ENCODE measurements at places on chromosomes 12 and 14. TPM values are rescaled to one million over a fixed set of nuclear protein-coding genes. Genes with fewer than 3 reads are reported as not detected.

The KRT74 gene
- total RNA-seq = 0.26 TPM

The TAS2R7 gene
- not detected for total RNA-seq

The SLC38A1 gene
- total RNA-seq = 323 TPM

The KRT2 gene
- total RNA-seq = 0.62 TPM

The GRIP1 gene
- 1.6 TPM for total RNA-seq

The SIX1 gene
- total RNA-seq = not detected

The REM2 gene
- total RNA-seq = 5.7 TPM

The SPRING1 gene
- 23.6 TPM for total RNA-seq

GRCh38 chr12:106915635-106916026 lies 40.1 kb upstream of the TMEM263 start:
- DNase-seq = no peak

GRCh38 chr12:818733-819132 lies 66.4 kb downstream of the WNK1 start:
- no peak for DNase-seq

DNA sequence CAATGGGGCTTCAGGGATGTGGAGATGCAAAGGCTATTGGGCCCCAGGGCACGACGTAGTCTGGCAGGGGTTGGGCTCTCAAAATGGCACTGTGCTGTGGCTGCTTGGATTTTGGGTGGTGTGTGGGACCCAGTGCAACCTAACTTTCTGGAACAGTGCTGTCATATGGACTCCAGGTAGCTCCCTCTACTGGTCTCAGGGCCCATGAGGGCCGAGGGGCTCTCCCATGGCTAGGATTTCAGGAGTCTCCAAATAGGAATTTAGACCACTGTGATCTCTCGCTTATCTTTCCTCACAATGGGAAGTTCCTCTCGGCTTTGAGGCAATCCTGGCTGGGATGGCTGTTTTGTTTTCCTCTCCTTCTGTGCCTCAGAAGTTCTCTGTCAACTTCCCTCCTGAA lies 68.2 kb upstream of the MUCL1 start:
- DNase-seq = no peak

DNA sequence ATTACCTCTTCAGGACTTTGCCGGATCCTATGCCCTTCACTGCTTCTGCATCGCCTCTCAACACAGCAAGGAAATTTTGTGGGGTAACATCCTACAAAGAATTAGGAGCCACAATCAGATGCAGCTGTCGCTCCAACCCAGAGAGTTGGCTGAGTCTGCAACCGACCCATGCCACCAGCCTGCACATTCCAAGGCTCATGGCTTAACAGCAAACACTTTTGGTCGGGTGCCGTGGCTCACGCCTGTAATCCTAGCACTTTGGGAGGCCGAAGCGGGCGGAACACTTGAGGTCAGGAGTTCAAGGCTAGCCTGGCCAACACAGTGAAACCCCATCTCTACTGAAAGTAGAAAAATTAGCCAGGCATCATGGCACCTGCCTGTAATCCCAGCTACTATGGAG lies 32.3 kb downstream of the LGMN start:
- no peak for DNase-seq

DNA sequence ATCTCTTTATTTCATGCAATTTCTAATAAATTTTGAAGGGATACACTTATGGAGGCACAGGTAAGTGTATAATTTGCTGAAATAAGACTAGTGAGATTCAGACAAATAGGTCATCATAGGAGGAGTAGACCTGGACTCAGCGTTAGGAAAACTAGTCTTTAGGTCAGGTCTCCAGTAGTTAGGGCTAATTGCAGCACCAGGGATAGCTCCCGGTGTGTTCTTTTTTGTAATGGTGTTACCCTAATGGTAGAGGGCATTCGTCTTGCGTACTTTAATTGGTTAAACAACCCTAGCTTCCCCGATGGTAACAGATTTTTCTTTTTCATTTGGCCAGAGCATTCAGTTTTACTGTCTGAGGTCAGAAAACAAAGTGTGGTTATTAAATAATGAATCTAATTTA lies 64.9 kb downstream of the ARID2 start:
- no peak for DNase-seq

DNA sequence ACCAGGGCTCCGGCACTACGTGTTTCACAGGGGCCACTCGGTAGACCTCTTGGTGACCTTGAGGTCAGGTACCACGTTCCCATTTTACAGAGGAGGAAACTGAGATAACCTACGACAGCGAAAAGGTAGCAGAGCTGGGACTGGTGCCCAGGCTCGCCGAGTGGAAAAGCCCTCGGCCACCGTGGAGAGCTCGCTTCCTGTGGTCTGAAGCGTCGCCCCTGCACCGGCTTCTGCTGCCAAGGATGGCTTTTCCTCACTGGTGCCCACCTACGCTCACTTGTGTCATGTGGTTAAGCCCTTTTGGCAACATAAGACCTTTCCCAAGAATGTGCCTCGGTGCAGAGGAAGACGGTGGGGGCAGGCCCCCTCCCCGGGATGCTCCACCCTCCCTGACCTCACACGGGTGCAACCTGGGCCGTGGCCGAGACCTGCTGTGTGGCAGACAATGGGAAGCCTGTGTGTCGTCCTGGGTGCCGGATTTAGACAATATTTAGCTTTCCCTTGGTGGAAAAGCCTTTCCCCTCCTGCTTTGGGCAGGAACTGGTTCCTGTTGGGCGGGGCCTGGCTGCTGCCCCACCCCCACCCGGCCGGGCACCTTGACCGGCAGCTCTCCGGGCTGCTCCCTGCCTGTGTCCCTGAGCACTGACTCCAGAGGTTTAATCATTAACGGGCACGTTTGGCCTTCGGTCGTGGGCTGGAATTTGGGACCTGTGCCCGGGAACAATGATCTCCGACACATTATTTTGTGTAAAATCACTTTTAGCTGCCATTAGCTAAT lies 32.4 kb upstream of the PPP1R13B start:
- DNase-seq = no peak

GRCh38 chr14:68705741-68706283 lies 87.1 kb downstream of the ZFP36L1 start:
- peak; percentile 28 for DNase-seq

DNA sequence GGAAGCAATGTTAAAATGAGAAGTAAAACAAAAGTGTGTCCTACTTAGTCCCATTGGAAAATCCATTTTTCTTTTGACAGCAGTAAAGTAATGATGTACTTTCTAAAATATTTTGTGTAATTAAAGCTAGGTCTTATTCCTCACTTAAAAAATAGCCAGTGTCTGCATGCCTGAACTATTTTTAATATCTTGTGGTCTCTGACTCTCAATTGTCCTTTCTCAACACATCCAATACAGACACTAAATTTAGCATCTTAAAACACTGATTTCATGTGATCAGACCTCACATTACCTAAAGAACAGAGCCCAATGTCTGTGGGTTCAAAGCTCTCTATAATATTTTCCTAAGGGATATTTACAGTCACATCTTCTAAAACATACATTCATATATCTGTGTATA lies 108.0 kb downstream of the DERA start:
- no peak for DNase-seq

- no peak for DNase-seq
Measured at GRCh38 chr14:76776428-76777251, 15.4 kb downstream of the VASH1 start.

- DNase-seq = no peak
Measured at GRCh38 chr14:93269341-93270068, 62.4 kb downstream of the UBR7 start.

- no peak for DNase-seq
Measured at GRCh38 chr12:123469978-123470377, 12.0 kb downstream of the SNRNP35 start.

DNA sequence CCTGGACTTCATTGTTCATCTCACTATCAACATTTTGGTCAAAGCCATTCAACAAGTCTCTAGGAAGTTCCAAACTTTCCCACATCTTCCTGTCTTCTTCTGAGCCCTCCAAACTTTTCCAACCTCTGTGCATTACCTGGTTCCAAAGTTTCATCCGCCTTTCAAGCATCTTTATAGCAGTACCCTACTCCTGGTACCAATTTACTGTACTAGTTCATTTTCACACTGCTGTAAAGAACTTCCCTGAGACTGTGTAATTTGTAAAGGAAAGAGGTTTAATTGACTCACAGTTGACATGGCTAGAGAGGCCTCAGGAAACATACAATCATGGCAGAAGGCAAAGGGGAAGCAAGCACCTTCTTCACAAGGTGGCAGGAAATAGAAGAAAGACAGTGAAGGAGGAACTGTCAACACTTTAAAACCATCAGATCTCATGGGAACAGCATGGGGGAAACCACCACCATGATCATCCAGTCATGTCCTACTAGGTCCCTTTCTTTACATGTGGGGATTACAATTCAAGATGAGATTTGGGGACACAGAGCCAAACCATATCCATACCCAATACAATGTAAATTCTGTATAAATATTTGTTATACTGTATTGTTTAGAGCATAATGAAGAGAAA lies 109.7 kb downstream of the C12orf75 start:
- no peak for DNase-seq

DNA sequence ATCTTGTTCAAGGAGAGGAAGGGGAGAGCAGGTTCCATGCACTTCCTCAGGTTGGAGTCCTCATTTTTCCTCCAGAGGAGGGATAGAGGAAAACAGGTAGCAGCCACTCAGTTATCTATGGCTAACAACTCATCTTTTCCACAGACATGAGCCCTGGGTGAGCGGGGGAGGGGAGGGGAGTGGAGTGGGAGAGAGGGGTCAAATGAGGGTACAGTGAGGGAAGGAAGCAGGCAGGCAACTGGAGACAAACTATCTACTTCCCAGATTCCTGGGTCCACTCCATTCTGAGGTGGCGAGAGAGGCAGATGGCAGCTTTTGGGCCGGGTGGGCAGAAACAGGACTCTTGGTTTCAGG lies 2.6 kb upstream of the ZNF385A start:
- no peak for DNase-seq

- no peak for DNase-seq
Measured at GRCh38 chr14:93005838-93006237, 82.9 kb downstream of the CHGA start.

- DNase-seq = no peak
Measured at GRCh38 chr12:14999695-15000365, 27.0 kb downstream of the PDE6H start.

DNA sequence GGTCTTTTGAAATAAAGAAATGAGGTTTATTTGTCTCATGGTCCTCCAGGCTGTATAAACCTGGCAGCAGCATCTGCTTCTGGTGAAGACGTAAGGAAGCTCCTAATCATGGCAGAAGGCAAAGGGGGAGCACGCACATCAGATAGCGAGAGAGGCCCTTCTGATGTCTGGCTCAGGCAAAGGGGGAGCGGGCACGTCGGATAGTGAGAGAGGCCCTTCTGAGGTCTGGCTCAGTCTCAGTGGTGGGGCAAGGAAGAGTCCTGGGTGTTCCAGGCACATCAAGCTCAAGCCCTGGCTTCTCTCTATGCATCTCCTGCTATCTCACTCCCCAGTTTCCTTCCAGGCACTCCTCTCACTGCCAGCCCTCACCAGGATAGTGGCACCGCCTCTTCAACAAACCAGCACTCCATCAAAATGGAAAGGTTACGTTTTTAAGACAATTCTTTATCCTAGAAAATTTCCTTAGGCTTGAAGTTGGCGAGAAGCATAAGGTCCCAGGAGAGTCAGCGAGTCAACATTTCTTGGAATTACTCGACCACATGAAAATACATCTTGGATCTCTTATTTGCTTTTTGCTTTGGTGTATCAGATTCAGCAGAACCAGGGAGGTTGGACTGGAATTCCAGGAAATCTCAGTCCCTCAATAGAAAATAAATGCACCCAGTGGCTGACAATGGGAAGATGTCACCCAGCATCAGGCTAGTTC lies 189.6 kb upstream of the TMEM132C start:
- no peak for DNase-seq

DNA sequence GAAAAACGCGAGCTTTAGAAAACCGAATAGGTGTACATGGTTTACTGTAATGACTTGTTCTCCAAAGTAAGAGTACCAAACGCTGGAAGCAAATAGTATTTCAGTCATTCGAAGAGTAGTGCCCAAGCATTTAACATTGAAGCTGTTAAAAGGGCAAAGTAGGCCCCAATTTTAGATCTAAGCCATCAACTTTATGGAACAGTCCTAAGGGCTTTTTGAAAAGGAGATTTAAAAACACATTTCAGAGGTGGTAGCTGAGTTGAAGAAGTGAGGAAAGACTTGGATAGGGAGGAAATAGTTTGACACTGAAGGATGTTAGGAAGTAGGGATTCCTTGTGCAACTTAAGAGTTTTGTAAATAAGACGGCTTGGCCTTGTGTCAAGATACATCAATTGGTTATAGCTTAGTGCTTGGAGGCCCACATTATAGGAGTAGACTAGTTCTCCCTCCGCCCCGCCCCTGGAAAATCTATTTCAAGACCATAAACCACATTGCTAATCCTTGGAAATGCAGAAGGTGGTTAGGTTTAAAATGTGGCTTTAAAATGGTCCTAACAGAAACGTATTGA lies 783 bp upstream of the TUBA1B start:
- DNase-seq = no peak

- DNase-seq = no peak
Measured at GRCh38 chr12:84779169-84779568, 133.4 kb downstream of the SLC6A15 start.

GRCh38 chr12:45737638-45738037 lies 8.1 kb downstream of the ARID2 start:
- DNase-seq = no peak

DNA sequence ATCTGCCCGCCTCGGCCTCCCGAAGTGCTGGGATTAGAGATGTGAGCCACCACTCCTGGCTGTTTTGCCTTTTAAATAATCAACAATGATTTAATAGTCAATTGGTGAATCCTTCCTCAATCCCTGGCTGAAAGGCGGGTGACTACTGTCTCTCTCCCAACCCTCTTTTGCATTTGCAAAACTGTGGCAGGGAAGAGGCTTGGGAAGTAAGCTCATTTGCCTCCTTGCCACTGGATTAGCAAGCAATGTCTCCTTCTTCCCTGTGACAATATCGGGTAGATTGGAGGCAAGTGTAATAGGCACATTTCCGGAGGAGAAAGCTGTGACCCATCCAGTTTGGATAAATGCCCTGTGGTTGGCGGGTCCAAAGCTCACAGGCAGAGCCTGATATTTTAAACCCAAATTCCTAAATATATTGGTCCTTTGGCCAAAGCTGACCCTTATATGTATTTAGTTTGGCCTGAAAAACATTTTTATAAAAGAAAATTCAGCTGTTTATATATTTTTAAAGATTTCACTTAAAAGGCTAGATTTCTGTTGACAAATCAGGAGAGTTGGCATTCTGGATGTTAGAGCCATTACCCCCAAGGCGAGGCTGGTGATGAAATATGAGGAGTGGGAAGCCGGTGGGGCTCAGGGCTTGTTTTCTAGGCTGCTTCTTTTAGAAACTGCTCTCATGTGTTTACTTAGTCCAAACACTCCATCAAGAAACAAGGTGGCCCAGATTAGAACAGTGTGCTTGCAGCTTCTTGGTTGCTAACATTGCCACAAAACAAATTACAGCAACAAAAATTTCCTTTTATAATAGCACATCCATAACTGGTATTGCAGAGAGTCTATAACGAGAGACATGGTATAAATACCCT lies 646.9 kb upstream of the TMEM132C start:
- no peak for DNase-seq

GRCh38 chr12:26523708-26524150 lies 309.3 kb downstream of the ITPR2 start:
- no peak for DNase-seq

Data from naive thymus-derived CD8-positive, alpha-beta T cell (primary cell).